ENCODE measurements at places on chromosomes 11 and 22.

DNA sequence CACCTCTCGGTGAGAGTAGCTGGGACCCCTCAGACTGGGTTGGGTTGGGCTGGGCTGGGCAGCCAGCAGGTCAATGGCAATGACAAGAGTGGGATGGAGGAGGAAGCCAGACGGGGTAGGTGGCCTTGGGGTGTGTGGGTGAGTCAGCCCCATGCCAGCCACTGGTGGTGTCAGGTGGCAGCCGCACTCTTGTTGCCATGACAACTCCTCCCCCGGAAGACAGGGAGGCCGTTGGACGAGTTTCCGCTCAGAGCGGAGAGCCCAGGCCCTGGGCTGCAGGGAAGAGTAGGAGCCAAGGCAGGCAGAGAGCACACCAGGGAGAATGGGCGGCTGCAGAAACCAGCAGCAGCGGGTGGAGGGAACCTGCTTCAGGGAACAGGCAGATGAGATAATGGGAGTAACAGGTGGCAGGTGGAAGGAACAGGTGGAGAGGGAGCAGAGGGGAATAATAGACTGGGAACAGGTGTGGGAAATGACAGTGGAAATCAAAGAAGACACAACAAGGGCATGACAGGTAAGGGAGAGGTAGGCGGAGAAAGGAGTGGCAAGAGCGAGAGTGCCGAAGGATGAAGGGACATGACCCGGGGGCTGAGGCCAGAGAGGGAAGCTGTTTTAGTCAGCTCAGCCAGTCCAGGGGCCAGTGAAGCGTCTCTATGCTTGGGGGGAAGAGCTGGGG is 8.7 kb downstream of the SPTBN2 start:
- peak; percentile 9 for DNase-seq

GRCh38 chr11:889687-890475 is 20.7 kb downstream of the CHID1 start:
- no peak for DNase-seq

GRCh38 chr22:38180841-38181452 is 683 bp downstream of the PLA2G6 start:
- DNase-seq, result no peak

DNA sequence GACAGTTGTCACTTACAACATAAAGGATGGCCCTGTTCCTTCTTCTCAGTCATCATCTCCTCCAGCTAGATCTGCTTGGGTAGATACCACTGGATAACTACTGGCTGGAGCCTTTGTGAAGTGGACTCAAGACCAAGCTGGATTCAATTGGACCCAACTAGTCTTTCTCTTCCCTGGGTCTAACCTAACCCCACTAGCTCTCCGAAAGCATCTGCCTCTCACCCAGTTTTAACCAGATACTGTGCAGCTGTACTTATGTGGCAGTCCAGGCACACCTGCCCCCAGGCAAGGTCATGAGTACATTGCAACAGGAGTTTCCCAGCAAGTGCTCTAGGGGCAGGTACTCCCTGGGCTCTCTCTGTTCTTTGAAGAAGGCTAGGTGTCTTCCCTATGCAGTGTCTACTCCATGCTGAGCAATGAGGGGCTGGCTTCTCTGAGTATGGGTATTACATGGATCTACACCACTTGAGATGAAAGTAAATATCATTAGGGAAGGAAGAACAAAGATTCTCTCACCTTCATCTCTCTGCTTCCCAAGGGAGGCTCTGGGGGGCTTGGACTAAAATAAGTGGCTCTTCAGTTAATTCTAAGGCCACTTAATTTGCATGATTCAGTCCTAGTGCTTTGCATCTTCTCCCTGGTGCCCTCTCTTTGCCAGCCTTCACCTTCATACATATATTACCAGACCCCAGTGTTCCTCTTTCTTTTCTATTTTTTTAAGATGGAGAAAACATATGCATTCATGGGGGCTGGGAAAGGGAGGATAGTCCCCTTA is 236.1 kb downstream of the NXPE2 start:
- no peak for DNase-seq

DNA sequence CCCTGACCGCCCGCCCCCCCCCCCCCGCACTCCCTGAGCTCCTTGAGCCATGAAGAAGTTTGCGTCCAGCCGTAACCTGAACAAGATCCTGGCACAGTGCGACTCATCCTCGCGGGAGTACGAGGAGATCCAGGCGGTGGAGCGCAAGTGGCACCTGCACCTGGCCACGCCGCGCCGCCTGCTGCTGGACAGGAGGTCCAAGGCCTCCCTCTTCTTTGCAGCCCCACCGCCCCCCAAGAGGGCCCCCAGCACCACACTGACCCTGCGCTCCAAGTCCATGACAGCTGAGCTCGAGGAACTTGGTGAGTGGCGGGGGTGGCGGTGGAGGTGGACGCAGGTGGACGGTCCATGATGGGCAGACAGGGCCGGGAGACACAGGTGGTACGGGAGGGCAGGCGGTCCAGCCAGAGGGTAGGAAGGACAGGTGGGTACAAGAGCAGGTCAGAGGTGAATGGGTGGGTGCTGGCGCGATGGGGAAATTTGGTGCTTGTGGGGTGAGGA is 32.1 kb upstream of the ACR start:
- no peak for DNase-seq

GRCh38 chr22:30161051-30161469 is 80.8 kb downstream of the HORMAD2 start:
- DNase-seq, result no peak

DNA sequence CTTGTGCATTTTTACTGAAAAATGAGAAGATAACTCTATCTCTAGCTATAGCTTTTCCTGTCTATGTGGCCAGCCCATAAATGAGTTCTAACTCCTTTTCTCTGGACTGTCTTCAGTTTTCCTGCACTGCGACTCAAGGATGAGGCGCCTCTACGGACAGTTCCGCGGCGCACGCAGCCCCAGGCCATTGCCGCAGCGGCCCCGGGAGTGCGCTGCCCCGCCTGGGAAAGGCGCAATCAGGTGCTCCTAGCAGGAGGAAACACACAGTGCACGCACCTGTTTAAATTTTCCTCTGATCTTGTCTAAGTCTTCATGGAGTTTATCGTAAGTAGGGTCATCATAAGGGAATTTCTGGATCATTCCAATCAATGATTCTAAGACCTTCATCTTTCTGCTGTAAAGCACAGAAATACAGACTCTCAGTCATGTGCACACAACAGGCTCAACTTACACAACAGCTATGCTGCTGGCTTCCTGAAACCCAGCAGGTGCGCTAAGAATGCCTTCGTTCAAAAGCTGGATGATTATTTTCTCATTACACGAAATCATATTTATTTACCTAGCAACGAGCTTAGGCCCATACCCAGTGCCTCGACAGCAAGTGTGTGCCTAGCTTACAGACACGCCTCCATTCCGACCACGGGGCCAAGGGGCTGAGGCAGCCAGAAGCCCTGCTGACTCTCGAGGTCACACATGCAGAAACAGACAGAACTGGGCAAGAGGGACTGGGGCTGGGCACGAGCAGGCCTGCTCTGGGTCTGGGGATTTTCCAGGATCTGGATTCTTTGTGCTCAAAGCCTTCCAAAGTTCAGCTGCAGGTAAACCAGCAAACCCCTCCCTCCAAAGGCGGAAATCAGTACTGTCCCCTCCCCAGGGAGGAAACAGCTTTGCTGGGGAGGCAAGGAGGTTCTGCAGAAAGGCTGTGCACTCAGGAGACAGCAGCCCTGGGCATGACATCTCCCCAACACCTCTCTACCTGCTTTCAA is 7.2 kb downstream of the LTO1 start:
- no peak for DNase-seq

- no peak for DNase-seq
Measured at GRCh38 chr22:36383110-36383581, 4.6 kb downstream of the MYH9 start.

DNA sequence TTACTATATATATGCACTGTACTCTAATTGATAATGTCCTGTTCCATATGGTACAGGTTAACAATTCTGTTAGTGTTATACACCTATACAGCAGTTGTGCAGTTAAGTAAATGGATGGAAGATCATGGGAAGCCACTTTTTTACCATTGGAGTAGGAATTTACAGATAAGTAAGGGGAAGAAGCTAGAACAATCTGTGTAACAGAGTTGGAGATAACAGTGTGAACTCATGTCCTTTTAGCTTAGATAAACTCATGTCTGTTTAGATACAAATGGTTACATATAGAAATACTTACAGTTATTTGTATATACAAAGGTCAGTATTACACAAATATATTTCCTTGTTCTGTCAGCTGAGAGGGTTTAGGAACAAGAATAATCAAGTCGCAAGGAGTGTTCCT is 6.8 kb upstream of the DEUP1 start:
- DNase-seq, result no peak

DNA sequence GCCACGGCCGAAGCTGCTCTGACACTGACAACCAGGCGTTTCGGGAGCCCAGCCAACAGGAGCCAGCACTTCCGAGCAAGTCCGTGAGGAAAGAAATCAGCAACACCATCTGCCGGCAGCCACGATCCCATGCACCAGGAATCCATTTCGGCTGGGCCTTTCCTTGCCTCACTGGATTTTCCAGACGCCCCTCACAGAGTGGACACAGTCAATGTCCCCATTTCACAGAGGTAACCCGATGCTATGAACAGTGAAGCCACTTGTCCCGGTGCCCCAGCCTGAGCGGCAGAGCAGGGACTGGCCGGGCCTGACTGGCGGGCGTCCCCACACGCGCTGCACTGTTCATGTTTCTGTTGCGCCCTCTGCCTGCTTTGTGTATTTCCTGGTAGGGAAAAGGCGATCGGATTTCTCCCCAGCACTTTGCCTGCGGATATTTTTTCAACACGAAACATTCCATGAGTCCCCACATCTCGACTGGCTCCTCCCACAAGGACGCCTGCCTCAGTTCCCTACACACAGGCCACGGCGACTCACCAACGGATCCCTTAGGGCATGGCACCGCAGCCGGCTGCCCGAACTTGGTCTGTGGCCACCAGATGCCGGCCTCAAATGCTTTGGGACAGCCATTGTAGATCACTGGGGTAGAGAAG is 55.3 kb downstream of the TRMU start:
- DNase-seq, result no peak

Measured in stimulated activated CD8-positive, alpha-beta memory T cell treated with anti-CD3 and anti-CD28 coated beads, Interleukin-2, amount 100 ng/mL, for 1 hour (primary cell).